ENCODE measurements at places on chromosomes 13 and 19. TPM values are rescaled to one million over a fixed set of nuclear protein-coding genes. Genes with fewer than 3 reads are reported as not detected.

DNA sequence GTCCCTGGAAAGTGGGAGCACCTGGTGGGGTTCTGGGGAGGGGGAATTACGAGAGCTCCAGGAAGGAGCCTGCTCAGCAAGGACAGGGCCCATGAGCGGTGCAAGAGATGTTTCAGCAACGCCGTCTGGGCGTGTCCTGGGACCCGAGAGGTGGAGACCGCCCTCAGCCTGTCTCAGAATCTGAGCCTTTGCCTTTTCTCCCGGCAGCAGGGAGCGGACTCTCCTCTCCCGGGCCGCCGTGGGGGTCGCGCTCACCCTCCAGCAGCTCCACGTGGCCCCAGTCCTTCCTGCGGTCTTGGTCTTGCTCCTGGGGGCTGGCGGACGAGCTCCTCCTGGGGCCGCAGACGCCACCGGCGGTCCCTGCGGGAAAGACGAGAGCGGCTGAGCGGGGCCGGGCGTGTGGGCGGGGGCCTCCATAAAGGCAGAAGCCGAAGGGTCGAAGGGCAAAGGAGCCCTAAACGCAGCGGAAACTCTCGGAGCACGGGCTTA is 714 bp downstream of the POLRMT start:
- DNase-seq: peak; percentile 67

DNA sequence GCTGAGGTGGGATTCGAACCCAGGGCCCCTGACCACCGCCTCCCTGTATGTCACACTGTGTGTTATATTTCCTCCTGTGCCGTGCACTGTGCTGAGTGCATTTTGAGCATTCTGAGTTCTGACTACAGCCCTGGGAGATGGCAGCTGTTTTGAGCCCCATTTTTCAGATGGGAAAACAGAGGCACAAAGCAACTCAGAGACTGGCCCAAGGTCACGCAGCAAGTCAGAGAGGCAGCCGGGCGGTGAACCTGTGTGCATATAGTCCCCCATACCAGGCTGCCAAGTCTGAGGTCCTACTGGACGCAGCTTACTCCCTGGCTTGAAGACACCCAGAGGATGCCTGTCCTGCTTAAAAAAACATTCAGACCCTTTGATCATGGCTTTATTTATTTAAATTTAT is 17.7 kb downstream of the MYH14 start:
- DNase-seq: no peak

DNA sequence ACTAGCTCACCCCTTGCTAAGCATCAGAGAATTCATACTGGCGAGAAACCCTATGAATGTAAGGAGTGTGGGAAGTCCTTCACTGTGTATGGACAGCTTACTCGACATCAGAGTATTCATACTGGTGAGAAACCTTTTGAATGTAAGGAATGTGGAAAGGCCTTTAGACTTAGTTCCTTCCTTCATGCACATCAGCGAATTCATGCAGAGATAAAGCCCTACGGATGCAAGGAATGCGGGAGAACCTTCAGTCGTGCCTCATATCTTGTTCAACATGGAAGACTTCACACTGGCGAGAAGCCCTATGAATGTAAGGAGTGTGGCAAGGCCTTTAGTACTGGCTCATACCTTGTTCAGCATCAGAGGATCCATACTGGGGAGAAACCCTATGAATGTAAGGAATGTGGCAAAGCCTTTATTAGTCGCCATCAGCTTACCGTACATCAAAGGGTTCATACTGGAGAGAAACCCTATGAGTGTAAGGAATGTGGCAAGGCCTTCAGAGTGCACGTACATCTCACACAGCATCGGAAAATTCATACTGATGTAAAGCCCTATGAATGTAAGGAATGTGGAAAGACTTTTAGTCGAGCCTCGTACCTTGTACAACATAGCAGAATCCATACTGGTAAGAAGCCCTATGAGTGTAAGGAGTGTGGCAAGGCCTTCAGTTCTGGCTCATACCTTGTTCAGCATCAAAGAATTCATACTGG is 17.3 kb downstream of the ZNF30 start:
- DNase-seq: no peak

Gene NOSIP
- total RNA-seq: 75.1 TPM

Gene C1QTNF9B
- total RNA-seq: not detected

Gene ZNF616
- total RNA-seq: 32.0 TPM

- no peak for DNase-seq
Observed at GRCh38 chr13:75341028-75341427, 140.9 kb downstream of the TBC1D4 start.

GRCh38 chr13:27270594-27271520 is at the start of gene RASL11A:
TSS of gene RASL11A (plus strand) at chr13:27270830. CDS start at chr13:27270945, 115 bp downstream.
- peak; percentile 89 for DNase-seq

Gene CRB3
- 32.1 TPM for total RNA-seq

Gene TPTE2
- not detected for total RNA-seq

DNA sequence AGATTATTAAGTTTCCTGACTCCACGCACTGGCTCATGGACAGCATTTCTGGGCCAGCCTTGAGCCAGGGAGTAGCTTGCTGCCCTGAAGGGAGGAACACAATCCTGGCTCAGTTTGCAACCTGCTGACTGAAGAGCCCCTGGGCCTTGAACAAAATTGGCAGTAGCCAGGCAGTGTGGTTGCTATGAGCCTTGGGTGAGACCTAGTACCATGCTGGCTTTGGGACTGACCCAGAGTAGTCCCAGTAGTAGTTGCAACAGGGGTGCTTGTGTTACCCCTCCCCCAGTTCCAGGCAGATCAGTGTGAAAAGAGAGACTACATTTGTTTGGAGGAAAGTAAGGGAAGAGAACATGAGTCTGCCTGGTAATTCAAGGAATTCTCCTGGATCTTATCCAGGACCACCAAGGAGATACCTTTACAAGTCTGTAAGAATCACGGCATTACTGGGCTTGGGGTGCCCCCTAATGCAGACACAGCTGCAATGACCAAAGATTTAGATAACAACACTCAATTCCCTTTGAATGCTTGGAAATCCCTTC is 22.0 kb downstream of the ITGBL1 start:
- peak; percentile 60 for DNase-seq

DNA sequence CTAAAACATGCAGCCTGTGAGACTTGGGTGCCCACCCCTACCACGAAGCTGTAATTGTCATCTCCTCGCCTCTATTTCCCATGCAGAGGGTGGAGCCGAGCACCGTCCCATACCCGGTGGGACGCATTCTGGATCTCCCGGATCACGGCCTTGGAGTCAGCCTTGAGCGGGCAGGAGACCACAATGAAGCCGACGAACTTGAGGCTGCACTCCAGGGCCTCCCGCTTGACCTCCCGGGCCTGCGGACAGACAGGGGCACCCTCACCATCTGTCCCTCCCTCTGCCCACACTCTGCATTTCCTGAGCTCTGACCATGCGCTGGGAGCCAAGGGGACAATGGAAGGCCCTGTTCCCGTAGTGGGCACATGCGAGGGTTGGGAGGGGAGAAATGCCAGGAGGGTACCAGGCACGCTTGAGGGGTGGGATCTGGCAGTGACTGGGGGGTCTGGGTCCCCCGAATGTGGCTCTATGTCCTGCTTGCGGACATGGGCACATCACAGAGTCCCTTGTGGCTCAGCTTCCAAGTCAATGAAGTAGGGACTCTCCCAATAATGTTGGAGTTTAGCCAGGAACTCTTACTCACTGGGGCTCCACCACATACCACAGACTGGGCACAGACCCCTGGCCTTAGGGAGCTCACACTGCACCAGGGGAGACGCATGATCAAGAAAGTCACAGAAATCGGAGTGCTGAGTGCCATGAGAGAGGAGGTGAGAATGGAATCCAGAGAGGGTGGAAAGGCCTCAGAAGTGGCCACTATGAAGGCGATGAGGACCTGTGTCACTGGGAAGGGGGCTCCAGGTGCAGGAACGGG is 9.2 kb upstream of the GMIP start:
- DNase-seq: no peak

- no peak for DNase-seq
Observed at GRCh38 chr13:100129605-100130004, 40.7 kb downstream of the PCCA start.

DNA sequence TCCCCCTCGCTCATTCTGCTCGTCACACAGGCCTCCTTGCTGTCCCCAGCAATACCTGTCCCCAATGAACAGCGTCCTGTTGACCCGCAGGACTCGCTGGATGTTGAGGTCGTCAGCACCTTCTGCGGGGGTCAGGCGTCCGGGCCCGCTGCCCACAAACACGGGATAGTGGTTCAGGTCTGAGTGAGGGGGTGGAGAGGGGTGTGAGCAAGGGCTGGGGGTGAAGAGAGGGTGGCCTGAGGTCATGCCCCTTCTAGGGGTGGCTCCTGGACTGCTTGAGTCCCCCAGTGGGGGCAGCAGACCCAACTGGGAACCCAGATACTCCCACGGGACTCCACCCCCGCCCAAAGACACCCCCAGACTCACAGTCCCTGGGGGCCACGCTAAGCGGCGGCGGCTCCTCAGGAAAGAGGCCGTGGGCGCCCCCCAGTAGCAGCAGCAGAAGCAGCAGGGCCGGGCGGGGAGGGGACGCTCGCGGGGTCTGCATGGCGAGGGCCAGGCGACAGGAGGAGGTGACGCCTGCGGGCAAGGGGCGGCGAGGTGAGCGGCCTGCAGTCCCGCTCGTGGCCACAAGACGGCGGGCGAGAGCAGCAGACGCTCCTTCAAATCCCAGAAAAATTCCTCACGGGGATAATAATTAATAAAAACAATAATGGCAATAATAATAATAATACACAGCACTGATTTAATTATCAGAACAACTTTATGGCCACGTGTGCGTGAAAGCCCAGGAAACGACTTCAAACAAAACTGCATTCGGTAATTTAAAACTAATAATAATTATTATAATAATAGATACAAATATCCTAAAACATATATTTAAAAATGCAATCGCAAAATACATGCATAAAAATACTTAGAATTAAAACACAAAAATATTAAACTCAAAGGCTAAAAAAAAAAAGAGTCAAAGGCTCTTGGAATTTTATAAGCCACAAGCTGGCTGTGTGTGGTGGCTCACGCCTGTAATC is 1.2 kb downstream of the SEMA6B start:
- peak; percentile 71 for DNase-seq

- DNase-seq: no peak
Observed at GRCh38 chr19:5652261-5652660, 28.1 kb downstream of the MICOS13 start.

DNA sequence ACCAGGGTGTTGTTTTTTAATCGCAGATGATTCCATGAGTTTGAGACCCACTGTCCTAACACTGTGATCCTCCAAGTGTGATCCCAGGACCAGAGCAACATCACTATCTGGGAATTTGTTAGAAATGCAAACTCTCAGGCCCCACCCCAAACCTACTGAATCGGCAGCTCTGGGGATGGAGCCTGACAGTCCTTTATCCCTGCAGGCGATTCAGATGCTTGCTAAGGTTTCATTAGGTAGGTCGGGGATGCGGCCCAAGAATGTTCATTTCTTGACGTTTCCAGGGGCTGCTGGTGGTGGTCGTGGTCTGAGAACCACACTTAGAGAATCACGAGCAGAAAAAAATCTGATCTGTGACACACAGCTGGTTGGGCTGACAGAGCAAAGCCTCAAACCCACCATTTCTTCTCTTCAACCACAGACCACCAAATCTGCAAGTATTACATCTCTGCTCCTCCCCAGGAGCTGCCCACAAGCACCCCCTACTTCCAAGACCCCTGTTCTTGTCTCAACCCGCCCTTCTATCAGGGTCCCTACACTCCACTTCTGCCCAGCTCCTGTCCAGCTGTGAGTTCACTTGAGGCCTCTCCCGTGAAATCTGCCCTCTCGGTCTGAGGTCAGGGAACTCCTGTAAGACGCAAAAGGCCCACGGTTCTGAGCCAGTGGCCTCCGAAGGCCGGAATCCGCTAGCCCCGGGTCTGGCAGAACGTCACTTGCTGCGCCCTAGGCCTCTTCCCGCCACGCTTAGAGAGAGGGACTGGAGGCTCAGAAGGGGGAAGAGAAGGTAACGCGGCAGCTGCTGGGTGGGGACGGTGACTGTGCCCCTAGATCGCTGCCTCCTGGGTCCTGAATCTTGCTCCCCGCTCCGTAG is 1.1 kb upstream of the FARP1 start:
- DNase-seq: peak; percentile 60

Gene SLC1A6
- total RNA-seq: 5.9 TPM

DNA sequence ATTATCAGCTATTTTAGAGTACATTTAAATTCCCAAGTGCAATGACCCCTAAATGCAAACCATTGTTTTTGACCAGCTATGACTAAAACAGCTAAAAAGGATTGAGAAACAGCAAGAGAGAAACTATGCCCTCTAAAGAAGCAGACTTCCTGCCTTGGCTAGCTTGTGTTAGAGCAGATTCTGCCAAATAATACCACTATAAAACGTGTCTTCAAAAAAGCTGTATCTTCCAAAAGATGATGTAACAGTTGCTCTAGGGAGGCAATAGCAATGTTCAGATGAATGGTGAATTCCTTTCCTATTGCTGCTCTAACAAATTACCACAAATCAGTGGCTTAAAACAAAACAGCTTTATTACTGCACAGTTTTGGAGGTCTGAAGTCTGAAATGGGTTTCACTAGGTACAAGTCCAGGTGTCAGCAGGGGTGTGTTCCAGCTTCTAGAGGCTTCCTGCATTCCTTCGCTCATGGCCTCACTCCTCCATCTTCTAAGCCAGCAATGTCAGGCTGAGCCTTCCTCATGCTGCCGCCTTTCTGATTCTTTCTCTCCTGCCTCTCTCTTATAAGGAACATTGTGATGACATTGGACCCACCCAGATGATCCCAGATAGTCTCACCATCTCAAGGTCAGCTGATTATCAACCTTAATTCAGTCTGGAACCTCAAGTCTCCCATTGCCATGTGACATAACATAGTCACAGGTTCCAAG is 84.5 kb downstream of the LRRC63 start:
- no peak for DNase-seq

DNA sequence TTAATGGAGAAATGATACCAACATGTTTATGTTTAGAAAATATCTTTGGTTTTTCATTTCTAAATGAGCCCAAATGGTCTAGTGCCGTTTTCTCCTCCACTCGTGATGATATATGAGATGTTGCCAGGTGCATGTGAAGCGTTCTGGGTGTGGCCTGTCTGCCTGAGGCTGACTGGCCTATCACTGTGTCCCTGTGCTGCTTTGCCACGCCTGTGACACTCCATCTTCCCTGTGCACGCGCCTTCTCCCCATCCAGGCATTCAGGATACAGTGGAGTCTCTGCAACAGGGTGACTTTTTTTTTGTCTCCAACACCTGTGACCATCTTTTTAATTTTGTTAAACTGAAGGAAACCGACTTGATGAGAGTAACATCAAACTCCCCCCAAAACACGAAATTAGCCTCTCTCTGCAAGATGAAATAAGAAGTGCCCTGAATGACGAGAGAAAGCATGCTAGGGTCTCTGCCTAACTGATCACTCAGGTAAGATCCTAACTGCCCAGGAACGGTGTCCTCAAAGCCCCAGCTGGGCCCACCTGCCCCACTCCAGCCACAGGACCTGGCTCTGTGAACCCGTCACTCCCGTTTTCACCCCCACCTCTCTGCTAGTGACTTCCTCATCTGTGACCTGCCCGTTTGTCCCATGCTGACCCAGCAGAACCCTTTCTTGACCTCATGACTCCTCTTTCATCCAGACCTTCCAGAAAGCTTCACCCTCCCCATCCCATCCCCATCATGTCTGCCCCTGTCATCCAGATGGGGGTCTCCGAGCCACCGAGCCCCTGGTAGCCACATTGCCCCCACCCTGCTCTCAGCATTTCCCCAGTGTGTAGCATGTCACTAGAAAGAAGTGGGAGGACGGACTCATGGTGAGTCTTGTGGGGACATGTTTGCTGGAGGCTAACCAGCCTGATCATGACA is 33.2 kb upstream of the TFDP1 start:
- peak; percentile 22 for DNase-seq

- peak; percentile 53 for DNase-seq
Observed at GRCh38 chr13:80341756-80342370, 937 bp upstream of the SPRY2 start.

Measured in H9 (cell line).